Pancreas (tissue), 10 donors: ENCODE measurements at places on chromosomes 7 and 10. TPM values are rescaled to one million over a fixed set of nuclear protein-coding genes. Genes with fewer than 3 reads are reported as not detected.

- no peak for DNase-seq
These were observed 27.1 kb upstream of the TAS2R16 start for GRCh38 chr7:123022576-123022975.

The MKI67 gene
- total RNA-seq, result 1.9 TPM

- peak; percentile 24 for DNase-seq
These were observed 20.5 kb upstream of the COL1A2 start for GRCh38 chr7:94374231-94374630.

DNA sequence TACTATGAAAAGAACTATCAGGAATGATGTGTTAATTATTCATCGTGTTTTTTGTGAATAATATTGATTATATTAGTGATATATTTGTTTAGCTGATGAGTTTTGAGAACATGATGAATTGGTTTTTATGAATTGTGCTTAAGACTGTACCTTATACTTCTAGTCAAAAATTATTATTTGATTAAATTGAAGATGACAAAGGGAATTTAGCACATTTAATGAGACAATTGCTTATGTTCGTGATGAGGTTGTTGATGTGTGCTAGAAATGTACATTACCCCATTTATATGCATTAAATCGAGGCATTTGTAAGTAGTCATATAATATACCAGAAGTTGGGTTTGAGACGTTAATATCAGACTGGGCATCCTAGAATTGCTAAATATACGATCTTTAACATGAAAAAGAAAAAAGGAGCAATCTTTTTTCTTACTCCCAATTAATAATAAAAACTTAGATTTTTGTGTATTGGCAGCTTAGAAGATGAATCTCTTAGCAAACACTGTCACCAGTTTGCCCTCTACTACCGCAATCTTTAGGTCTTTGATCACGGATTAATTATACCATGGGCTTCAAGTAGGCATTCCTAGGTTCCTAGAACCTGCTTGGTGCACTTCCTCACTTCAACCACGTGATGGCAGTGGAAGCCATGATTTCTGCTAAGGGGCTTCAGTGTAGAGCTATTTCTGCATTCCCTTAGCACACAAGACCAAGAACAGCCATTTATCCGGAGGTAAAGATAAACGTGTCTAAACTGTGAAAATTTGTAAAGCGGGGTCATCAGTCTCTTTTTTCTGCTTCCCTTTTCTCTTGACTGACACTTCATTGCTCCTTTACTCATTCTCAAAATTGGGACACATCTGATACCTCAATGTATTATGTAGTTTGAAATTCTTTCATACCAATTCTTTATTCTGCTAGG lies 1.6 kb downstream of the KLHDC10 start:
- DNase-seq, result peak; percentile 48

- DNase-seq, result no peak
These were observed 113.4 kb downstream of the VPS41 start for GRCh38 chr7:38795593-38795992.

- DNase-seq, result peak; percentile 90
These were observed 12.2 kb upstream of the PDK4 start for GRCh38 chr7:95608359-95609173.

GRCh38 chr7:78677391-78677790 lies 776.1 kb downstream of the MAGI2 start:
- no peak for DNase-seq

GRCh38 chr7:8260871-8261694 lies 884 bp downstream of the ICA1 start:
- peak; percentile 74 for DNase-seq

- no peak for DNase-seq
These were observed 18.7 kb downstream of the HERPUD2 start for GRCh38 chr7:35676211-35676610.

The PIK3CG gene
- 0.39 TPM for total RNA-seq
